Liver (tissue), 10 donors: ENCODE measurements at places on chromosomes 3 and 15. TPM values are rescaled to one million over a fixed set of nuclear protein-coding genes. Genes with fewer than 3 reads are reported as not detected.
A peak's percentile ranks its signal among the peaks of the same experiment; 100 is the strongest.

DNA sequence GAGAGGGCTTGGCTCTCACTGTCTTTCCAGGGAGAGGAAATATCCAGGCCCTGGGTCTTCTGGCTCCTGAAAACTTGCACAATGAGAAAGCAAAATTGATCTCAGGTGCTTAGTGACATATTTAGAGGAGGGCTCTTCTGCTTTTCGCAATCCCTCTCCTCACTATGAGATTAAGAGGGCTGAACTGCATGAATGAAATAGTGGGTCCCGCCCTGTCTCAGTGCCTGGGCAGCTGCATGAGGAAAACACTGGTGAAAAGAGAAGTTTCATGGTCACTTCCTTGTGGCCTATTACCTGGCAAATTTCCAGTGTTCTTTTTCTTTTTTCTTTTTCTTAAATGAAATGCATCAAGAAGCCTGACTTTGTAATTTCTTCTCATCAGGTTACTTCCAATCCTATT lies 73.5 kb downstream of the TRAK1 start:
- no peaks in the 10 kb centered on the region for H3K27me3 ChIP-seq
- peaks cover 3% of the 10 kb centered on the region for H3K4me1 ChIP-seq
- DNase-seq, result no peak
- H3K4me3 ChIP-seq, result no peak overlapping the region

GRCh38 chr15:45265506-45265905 lies 13.5 kb downstream of the SLC28A2 start:
- no peak overlapping the region for H3K27ac ChIP-seq
- no peak overlapping the region for H3K4me3 ChIP-seq
- no peaks in the 10 kb centered on the region for H3K27me3 ChIP-seq
- H3K4me1 ChIP-seq, result peaks cover 3% of the 10 kb centered on the region
- no peak for DNase-seq

DNA sequence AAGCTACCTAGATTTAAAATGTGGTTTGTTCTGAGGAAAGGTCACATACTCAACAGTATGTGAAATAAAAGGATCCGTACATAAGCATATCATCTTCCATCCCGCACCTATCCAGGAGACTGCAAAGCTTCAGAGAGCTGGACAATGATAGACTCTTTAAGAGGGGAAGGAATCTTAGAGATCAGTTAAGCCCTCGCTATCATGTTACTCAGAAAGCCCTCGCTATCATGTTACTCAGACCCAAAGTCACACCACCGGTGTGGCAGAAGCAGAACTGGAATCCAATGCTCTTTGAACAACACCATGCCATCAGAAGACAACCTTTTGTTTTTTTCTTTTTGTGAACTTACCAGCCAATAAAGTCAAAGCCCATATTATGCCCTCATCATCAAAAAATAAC lies 5.8 kb downstream of the ANO10 start:
- no peak overlapping the region for H3K27ac ChIP-seq
- H3K4me3 ChIP-seq, result no peak overlapping the region
- H3K4me1 ChIP-seq, result no peaks in the 10 kb centered on the region
- H3K36me3 ChIP-seq, result no peaks in the 10 kb centered on the region

DNA sequence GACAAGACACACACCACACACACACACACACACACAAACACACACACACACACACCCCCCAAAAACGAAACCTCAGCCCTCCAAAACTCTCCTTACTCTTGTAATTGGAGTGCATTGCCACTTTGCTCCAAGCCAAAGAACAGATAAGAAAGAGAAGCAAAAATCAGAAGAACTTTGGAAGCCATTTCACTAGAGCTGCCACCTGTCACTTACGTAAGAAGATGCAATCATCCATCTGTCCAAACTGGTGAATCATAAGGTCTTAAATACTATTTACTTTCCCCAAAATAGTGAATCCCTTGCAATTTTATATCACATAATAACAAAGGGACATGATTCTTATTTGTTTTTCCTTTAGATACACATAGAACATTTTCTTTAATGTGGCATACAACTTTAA lies 285.4 kb downstream of the ZBTB20 start:
- no peak for DNase-seq
- no peaks in the 10 kb centered on the region for H3K36me3 ChIP-seq
- H3K4me1 ChIP-seq, result peaks cover 23% of the 10 kb centered on the region

GRCh38 chr15:66378814-66379430 lies 7.8 kb upstream of the MAP2K1 start:
- H3K4me1 ChIP-seq, result no peaks in the 10 kb centered on the region
- H3K27me3 ChIP-seq, result no peaks in the 10 kb centered on the region

- no peaks in the 10 kb centered on the region for H3K27me3 ChIP-seq
- H3K36me3 ChIP-seq, result no peaks in the 10 kb centered on the region
- no peak overlapping the region for H3K4me3 ChIP-seq
- no peak for DNase-seq
- no peak overlapping the region for H3K27ac ChIP-seq
These were observed 241.9 kb upstream of the PEX5L start for GRCh38 chr3:180278583-180279188.

DNA sequence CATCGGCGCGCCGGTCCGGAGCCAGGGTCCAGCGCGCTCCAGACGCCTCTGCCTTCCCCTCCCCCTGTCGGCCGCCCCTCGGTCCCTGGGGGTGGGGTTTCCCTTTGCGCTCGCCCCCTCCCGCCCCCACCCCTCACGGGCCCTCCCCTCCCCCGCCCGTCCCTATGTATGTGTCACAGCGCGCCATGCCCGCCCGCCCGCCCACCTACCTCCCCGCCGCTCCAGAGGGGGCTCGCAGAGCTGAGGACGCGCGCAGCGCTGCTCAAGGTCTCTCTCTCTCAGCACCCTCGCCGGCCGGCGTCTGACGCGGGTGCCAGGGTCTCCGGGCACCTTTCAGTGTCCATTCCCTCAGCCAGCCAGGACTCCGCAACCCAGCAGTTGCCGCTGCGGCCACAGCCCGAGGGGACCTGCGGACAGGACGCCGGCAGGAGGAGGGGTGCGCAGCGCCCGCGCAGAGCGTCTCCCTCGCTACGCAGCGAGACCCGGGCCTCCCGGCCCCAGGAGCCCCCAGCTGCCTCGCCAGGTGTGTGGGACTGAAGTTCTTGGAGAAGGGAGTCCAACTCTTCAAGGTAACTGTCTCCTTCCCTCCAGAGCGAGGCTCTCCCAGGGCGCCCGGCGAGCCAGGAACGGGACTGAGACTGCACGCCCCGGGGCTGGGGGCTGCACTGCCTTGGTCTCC lies at the start of gene ACAN:
Gene ACAN (plus strand): TSS at position 196 of the 679 bp plus-strand sequence. CDS start 32,771 bp downstream, outside the sequence.
- H3K4me1 ChIP-seq, result no peaks in the 10 kb centered on the region
- H3K27me3 ChIP-seq, result peaks cover 8% of the 10 kb centered on the region
- H3K27ac ChIP-seq, result no peak within 1 kb of the TSS

DNA sequence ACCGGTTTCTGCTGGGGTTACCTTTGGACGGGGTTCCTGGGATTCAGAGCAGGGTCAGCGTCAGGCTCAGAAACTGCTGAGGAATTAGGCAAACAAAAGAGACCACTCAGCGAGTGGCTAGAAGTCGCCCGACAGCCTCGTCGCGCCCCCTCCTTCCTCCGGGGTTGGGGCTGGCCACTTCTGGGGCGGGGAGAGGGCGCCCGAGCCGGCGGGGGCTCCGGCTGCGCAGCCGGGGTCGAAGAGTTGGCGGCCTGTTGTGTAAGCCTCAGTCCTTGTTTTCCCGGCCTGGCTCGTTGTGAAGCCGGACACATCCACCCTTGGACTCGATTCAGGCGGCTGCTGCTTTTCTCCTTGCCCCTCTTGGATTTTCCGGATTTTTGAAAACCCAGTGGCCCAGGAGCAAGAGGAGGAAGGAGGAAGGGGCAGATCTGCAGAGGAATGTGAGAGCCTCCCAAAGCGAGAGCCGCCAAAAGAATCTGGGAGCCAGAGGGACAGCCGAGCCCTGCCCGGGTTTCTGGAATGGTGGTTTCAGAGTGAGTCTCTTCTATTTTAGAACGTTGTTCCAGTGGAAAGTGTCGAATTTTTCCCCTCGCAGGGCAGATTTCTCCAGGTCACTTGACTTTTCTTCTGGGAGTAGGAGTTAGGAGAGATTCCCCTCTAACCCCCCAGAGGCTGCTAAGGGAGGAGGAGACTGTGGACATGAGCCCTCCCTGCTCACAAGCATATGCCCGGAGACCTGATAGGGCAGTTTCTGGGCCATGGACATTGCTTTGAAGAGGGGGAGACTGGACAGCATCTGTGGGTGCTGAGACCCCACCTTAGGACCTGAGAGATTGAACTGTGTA lies 666 bp downstream of the SNX33 start:
- no peaks in the 10 kb centered on the region for H3K27me3 ChIP-seq
- H3K4me1 ChIP-seq, result peaks cover 56% of the 10 kb centered on the region
- peak overlapping the region; percentile 96 for H3K27ac ChIP-seq
- peaks cover 3% of the 10 kb centered on the region for H3K36me3 ChIP-seq
- peak overlapping the region; percentile 91 for H3K4me3 ChIP-seq

DNA sequence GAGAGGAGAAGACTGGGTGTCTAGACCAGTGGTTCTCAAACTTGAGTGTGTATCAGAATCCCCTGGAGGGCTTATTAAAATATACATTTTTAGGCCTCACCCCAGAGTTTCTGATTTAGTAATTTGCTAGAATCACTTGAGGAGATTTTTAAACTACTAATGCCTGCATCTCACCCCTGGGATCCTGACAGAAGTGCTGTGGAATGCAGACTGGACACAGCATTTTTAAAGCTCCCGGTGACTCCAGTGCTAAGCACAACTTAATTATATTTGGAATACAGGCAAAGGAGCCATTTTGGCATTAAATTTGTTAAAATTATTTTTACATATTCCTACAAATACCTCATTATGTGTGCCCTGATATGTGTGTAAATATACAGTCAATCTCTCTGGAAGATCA lies 26.7 kb upstream of the COL6A6 start:
- H3K27ac ChIP-seq, result no peak overlapping the region
- no peaks in the 10 kb centered on the region for H3K27me3 ChIP-seq
- no peak for DNase-seq
- no peak overlapping the region for H3K4me3 ChIP-seq

DNA sequence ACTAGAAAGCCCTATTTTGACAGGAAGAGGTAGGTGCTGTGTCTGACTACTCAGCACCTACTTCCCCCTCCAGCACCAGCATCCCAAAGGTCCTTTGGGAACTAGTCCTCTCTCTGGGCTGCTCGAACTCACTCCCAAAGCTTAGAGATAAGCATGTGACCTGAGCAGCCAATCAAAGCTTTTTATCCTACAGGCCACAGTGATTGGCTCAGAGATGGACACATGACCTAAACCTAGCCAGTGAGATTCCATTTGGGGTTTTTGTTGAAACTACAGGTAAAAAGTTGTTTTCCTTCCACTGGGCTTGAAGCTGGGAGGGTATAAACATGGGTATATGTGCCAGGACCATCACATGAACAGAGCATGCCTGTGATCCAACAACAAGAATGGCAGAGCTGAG lies 186.5 kb upstream of the PPP2R3A start:
- H3K27me3 ChIP-seq, result no peaks in the 10 kb centered on the region
- H3K4me3 ChIP-seq, result no peak overlapping the region
- DNase-seq, result no peak

DNA sequence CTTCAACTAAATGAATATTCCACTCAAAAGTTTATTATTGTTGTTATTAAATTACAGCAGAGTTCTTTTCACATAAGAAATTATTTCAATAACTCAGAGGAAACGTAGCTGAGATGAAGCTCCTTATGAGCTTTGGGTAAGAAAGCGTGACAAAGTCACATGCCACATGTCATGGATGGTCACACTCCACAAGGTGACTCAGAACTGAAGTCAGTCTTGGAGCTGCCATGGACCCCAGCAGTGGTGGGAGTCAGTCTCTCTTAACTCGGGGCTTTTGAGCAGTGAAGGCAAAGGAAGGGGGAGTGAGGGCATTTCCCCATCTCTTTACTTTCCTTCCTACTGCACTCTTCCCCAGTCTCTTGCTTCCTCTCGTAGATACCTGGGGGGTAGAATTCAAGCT lies 87.5 kb upstream of the FAM3D start:
- H3K4me3 ChIP-seq, result no peak overlapping the region
- H3K27ac ChIP-seq, result no peak overlapping the region
- H3K4me1 ChIP-seq, result no peaks in the 10 kb centered on the region
- H3K27me3 ChIP-seq, result no peaks in the 10 kb centered on the region

DNA sequence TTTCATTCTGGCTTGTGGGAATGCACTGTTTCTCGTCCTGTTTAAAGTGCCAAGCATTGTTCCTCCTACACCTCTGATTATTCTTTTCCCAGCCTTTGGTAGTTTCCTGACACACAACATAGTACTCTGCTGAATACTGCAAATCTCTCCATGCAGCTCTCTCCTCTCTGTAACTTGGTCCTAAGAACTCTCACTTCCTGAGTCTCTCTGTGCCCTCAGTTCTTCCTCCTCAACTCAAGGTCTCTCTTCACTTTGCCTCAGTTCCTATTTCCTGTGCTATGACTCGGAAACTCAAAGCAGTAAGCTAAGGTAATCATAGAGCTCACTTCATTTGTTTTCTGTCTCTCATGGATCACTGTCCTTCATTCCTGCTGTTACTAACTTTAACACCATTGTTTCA lies 113.4 kb downstream of the ZNF280D start:
- no peaks in the 10 kb centered on the region for H3K27me3 ChIP-seq
- no peak overlapping the region for H3K27ac ChIP-seq
- no peaks in the 10 kb centered on the region for H3K4me1 ChIP-seq
- DNase-seq, result no peak
- no peaks in the 10 kb centered on the region for H3K36me3 ChIP-seq

RNU6-1 gene
- not detected for total RNA-seq

ACTC1 gene
- total RNA-seq, result not detected

JAGN1 gene
- 29.3 TPM for total RNA-seq
